ENCODE measurements at places on chromosomes 7 and 10.

DNA sequence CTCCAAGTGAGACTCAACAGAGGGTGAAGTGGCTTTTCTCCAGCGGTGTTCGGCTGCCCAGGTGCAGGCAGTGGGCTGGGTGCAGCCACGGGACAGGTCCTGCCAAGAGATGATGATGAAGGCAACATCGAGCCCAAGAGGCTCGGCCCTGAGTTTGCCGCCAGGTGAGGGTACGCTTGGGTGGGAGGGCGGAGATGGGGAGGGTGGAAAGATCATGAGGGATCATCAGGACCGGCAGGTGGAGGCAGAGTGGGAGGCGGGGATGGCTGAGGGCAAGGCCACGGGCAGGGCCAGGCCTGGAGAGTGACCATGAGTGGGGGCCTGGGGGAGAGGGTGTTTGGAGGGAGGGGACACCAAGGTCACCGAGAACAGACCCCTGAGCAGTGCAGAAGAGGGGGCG lies 17.8 kb upstream of the AMZ1 start:
- no peak for DNase-seq

- DNase-seq, result no peak
Measured at GRCh38 chr10:7889947-7890542, 71.7 kb downstream of the TAF3 start.

- peak; percentile 17 for DNase-seq
Measured at GRCh38 chr10:118835682-118836326, 81.0 kb upstream of the CACUL1 start.

DNA sequence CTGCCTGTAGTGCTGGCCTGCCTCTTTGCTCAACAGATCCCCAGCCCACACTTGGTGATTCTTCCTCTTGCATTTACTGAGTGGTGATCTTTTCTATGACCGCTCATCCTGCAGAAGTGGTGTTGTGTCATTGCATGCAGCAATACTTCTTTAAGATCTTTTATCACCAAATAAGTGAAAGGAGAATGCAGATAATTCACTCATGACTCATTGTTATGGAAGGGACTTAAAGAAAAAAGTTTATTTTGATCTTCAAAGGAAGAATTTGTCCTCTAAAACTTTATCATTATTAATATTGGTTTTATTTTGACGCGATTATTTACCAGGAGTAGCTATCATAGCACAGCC lies 489.1 kb upstream of the CELF2 start:
- peak; percentile 82 for DNase-seq

DNA sequence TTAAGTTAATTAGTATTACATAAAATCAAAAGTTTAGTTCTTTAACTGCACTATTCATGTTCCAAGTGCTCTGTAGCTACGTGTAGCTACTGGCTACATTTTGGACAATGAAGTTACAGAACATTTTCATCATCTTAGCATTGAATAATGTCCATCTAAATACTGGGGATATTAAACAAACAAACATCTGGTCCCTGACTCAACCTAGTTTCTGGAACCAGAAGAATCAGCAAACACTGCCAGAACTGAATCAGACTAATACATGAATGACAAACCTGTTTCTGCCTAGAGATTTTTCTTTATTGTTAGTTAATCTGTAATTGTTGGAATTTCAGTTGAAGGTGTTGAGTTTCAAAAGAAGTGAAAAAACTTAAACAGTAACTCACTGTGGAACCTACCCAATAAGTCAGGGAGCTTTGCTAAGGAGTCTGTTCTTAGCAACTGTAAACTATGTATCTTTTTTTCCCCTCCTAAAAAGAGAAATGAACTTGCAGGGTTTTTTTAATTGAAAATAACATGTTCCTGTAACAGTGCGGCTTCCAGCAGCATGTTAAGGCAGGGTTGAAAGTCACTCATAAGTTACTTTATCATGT lies 58.3 kb downstream of the CDK13 start:
- DNase-seq, result peak; percentile 82
